ENCODE measurements at places on chromosomes 6 and 20.

DNA sequence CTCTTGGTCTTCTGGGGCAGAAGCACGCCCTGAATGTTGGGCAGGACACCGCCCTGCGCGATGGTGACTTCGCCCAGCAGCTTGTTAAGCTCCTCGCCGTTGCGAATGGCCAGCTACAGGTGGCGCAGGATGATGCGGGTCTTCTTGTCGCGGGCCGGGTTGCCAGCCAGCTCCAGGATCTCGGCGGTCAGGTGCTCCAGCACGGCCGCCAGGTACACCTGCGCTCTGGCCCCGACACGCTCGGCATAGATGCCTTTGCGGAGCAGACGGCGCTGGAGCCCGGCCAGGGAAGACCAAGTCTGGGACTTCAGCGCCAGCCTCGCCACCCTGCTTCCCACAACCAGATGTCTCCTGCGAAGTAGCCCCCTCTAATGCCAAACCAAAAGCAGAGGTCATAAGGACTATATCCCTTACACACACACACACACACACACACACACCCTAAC, 8.0 kb upstream of the SLC17A3 start:
- DNase-seq, result no peak

DNA sequence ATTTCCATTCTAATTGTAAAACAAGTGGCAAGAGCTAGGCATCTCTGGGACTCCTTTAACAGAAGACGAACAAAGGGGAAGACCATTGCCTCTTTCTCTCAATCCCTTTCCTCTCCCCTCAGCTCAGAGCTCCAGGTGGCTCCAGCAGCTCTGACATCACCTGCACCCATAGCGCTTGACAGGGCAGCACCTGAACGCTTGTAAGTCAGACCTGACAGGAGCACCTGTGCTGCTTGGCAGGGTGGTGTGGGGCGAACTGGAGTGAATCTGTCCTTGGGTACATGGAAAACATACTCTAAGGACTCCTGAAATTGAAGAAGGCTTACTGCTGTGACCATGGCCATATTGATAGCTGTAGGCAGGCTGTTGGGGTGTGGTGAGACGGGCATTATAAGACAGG, 409.5 kb upstream of the AGPAT4 start:
- DNase-seq, result no peak

DNA sequence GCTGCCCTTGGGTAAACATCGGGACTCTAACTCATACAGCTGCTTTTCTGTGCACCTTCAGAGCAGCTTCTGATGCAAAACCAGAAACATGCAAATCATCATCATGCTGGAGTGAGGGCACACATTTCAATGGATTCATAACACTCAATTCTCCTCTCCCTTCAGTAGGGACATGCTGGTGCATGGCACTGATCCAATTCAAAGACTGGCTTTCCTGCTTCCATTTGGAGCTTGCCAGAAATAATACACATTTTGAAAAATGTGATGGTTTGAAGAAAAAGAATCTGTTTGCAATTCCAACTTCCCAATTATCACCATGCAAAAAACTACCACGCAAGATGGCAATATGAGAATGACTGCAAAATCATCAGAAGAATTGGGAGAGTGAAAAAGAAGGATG, 65.2 kb upstream of the PDE10A start:
- DNase-seq, result no peak

GRCh38 chr6:169741344-169741743, 10.0 kb downstream of the DYNLT2 start:
- no peak for DNase-seq

GRCh38 chr20:49478754-49479689, 3.4 kb downstream of the KCNB1 start:
- DNase-seq, result no peak

DNA sequence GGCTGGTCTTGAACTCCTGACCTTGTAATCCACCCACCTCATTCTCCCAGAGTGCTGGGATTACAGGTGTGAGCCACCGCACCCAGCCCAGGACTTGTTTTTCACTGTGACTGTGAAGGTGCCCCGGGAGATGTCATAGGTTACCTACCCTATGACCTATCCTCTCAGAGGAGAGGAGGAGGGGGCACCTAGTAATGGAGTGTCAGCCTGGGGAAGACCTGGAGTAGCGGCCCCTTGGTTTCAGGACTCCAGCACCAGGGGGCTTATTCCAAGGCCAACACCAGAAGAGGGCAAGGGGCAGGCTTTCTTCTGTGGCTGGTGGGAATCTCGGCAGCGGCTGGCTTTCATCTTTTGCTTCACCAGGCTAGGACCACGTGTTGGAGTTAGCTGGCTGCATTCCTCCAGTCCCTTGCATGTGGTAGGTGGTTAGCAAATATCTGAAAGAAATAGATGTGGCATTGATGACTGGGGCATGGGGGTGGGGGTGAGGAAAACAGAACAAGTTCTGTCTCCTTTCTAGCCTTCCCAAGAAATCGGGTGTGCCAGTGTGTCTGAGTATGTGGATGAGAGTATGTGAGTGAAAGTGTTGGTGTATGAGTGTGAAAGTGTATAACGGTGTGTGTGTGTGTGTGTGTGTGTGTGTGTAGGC, 7.9 kb upstream of the ITPR3 start:
- DNase-seq, result peak; percentile 86

DNA sequence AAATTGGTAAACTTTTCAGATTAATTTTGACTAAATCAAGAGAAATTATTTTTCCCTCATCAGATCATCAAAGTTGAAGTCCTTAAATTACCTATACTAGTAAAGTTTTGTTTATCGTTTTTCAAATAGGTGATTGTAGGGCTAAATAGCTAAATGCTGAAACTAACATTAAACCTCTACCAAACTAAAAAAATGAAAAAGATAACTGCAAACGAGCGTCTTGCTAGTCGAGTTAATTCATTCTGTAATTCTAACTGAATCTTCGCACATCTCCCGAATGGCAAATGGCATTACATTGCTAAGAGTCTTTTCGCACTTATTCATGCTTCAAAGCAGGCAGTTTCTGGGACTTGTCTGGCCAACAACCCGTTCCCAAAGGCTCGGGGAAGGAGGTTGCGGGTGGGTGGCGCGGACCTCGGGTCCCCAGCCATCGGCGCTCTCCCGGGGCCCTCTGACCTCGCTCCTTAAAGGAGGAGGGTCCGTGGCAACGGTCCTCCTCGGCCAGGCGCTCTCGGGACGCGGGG, 43.8 kb downstream of the POPDC3 start:
- DNase-seq, result no peak
